ENCODE measurements at places on chromosomes 5 and 9.

- no peak for DNase-seq
Measured at GRCh38 chr5:56161439-56161823, 71.7 kb downstream of the ANKRD55 start.

DNA sequence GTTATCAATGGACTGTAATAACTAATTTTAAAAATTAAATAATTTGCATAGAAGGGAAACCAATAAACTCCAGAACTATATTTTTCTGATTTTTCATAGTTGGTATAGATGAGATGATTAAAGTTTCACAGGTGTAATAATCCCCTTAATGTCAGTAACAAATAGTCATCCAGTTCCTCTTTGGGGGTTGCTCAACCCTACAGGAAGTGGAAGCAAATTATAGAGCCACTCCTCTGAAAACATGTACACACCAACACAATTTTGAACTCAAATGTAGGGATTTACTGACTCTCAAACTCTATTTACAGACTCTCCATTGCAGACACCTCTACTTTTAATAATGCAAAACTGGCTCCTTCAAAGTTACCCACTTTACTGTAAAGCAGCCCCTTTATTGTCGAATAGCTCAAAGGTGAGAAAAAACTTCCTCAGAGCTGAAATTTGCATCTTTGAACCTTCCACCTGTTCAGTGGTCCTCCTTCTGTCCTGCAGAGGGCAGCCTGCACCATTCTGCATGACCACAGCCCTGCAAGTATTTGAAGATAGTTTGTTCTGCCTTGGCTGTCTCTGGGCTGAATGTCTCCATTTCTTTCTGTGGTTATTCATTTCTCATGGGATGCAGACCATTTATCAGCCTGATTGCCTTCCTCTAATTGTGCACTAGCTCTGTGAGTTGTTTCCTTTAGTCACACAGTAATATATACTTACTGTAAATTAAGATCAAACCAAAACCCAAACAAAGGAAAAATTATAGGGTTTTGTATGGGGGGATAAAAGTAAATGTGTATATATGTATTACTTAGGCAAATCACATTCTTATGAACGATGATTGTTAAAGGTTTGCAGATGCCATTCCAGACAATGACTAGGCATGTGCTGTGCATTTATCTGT is 383.2 kb upstream of the SGCD start:
- peak; percentile 10 for DNase-seq

DNA sequence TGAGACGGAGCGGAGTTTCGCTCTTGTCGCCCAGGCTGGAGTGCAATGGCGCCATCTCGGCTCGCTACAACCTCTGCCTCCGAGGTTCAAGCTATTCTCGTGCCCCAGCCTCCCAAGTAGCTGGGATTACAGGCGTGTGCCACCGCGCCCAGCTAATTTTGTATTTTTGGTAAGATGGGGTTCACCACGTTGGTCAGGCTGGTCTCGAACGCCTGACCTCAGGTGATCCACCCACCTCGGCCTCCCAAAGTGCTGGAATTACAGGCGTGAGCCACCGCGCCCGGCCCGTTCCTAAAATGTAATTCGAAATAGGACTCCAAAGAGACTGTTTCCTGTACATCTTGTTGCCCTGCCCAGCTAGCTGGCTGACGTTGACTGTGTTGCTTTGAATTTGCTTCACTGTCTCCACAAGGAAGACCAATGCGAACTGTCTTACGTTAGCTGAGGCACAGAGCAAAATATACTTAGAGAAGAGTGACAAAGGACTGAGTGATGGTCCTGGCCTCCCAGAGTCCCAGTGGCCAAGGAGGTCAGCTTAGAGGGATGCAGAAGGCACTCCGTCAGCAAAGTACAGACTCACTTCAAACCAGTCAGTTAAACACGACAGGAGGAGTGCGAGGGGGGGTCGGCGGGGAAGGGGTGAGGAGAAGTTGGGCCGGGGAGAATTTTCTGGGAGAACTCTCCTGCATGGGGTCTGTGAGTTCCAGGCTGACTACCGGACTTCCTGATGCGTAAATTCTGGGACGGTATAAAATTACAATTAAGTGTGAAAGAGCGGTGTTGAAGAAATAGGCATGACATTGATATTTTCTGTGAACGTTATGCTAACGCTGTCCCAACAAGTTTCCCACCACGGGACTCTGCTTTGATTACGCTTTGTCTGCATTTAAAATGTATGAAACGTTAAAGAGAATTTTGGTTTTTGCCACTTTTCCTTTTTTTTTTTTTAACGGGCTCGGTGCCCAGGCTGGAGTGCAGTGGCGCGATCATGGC is 6.8 kb upstream of the TRIM41 start:
- DNase-seq = no peak

DNA sequence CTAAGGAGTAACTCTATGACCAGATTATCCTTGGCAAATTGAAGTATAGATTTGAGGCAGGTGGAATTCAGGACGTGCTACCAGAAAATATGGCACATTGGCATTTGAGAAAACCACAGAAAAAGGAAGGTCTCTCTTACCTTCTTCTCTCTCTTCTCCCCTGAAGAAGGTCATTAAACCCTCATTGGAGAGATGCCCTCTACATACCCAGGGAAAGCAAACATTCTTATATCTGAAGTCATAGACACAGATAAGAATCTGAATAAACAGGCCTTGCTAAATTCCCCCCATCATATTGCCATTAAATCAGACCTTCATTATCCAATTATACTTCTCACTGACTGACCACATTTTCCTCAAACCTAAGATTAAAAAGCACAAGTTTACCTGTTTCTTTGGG is 17.8 kb downstream of the SPINK1 start:
- DNase-seq = no peak
